ENCODE measurements at places on chromosomes 11 and 22.

- DNase-seq: peak; percentile 78
These were observed 1060.8 kb downstream of the OPCML start for GRCh38 chr11:132471466-132471865.

DNA sequence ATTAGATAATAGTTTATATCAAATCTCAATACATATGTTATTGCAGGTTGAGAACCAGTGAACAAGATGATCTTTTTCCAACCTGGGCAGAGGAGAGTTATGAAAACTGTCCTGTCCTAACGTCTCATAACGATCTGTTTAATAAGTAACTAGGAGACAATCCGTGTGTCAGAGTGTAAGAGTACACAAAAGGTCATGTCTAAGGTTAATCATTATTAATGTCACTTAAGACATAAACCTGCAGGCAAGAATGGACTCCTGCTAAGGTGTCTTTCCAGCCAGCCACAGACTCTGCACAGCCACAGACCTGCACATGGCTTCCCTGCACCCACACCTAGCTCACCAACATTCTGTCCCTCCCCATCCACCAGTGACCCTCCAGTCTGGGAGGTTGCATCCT, 10.1 kb downstream of the SLC5A4 start:
- DNase-seq: no peak

GRCh38 chr11:55936300-55936699, at the start of gene OR5I1:
TSS of gene OR5I1 (minus strand) at chr11:55936400. CDS start at chr11:55936400, 0 bp downstream.
- no peak for DNase-seq

DNA sequence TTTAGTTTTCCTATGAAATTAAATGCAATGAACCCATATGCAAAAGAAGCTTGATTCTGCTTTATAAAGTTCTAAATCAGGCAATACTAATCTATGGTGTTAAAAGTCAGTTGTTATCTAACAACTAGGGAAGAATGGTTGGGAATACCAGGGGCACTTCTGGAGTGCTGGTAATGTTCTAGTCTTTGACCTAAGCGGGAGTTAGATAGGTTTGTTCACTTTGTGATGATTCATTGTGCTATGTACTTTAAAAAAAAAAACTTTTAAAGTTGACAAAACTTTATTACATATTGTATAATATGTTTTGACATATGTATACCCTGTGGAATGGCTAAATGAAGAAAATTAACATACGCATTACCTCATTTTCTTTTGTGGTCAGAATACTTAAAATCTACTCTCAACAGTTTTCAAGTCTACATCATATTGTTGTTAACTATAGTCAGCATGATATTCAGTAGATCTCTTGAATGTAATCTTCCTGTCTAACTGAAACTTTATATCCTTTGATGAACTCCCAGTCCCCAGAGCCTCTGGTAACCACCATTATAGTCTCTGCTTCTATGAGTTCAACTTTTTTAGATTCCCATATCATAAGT, 39.2 kb downstream of the BIRC2 start:
- no peak for DNase-seq

GRCh38 chr11:46333394-46333947, 13.8 kb upstream of the DGKZ start:
- DNase-seq: no peak

DNA sequence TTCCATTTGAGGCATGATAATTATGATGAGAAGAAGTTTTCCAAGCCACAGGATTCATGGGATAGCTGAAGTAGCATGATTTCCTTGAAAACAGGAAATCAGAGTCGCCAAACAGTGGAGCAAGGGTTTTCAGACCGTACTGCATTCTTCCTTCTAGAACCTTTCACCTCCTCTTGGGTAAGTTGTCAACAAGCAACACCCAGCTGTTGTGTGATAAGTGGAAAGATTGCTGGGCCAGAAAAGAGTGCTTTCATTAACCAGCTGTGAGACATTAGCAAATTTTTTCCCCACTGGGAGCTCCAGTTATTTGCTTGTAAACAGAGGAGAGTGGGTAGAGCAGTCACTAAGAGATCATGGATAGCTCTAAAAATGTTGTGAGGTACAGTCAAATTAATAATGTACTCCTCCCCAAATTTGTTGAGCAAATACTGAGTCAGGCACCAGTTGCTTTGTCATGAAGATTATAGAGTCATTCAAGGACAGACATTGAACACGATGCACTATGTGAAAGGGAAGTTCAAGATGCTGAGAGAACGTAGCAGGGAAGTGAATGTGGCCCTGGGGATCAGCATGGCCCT, 11.7 kb upstream of the MPEG1 start:
- no peak for DNase-seq

DNA sequence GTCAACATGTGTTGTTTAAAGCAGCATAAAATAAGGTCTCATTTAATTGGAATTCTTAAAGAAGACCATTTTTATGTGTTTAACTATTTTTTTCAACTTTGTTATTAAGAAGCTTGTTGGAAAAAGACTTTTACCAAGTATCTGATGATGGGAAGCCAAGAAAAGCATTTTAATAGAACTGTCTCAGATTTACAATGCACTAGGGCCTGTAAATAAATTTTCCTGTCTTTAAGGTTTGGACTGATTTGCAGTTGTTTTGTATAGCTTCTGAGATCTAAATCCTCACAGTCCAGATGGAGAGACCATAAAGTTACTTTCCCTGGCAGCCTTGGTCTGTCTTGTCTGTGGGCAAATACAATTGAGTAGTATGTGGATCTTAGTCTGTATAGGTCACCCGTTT, 41.6 kb downstream of the EXT2 start:
- no peak for DNase-seq

DNA sequence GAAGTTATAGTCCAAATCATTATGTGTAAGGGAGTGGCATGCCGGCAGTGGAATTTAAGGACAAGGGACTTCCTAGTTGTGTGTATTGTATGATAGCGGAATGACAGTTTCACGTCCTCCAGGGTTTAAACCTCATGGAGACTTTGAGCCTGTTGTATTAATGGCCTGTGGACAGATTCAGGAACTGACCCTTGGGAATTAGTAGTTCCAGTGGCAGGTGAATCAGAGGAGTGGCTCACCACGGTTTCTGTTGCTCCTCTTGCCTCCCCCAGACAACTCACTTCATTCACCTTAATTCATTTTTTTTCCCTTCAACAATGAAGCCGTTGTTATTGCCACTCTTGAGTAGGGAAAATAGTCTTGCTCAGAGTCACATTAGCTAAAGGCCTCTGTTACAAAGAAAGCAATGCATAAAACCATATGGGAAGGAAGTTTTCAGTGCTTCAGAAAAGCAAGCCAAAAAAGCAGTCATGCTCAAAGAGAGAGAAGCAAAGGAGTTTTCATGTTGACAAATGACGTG, 22.6 kb downstream of the AMOTL1 start:
- no peak for DNase-seq

- DNase-seq: peak; percentile 52
These were observed 16.9 kb upstream of the RAC2 start for GRCh38 chr22:37260901-37261336.

DNA sequence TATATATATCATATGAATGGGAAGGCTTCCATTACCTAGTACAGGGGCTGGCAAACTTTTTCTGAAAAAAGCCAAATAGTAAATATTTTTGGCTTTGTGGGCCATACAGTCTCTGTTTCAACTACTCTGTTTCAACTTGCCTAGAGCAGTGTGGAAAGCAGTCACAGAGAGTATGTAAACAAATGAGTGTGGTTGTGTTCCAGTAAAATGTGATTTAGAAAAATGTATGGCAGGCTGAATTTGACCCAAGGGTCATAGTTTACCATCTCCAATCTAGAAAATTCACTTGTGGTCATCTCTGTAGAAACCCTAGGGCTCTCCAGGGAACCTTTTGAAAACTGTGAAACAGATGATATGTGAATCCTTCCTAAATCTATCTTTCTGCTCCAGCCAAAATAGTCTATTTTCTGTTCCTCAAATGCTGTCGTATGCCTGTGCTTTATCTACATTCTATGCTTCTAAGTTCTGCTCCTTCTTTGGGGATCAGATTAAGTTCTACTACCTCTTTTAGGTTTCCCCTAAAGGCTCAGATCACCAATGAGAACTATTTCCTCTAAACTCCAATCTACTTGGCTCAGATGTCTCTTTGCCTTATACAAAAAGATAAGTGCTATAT, 356.2 kb downstream of the METTL15 start:
- peak; percentile 13 for DNase-seq

GRCh38 chr22:21633481-21633880, 921 bp downstream of the CCDC116 start:
- no peak for DNase-seq

DNA sequence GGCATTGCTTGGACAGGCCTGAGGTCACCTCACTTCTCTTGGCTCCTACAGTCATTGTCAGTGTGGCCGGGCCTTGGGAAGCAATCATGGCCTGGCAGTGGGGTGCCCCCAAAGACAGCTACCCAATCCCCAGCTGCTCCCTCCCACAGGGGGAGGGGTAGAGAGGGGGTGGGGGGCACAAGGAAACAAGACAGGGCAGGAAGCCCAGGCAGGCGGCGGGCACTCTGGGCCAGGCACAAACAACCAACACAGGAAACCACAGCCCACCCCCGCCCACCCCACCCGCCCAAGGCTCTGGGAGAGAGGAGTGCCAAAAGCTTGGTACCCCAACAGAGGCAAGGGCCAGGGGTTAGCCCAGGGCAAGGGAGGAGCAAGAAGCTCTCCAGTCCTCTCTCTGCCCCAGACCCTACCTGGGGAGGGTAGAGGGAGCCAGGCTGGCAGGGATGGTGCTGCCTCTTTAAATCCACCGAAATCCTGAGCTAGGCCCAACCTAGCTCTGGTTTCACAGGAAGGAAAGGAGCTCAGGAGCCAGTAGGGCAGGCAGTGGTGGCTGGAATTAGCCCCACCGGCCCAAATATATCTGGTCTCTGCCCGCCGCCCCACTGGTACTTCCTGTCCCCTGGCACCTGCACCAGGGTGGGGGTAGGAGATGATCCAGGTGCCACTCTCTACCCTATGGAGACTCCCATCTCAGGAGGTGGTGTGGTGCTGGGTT, 12.2 kb downstream of the BCL9L start:
- DNase-seq: no peak

- peak; percentile 72 for DNase-seq
These were observed 129.5 kb downstream of the ETS1 start for GRCh38 chr11:128457874-128458273.

- DNase-seq: no peak
These were observed 63.5 kb upstream of the PHOX2A start for GRCh38 chr11:72307439-72307838.

GRCh38 chr11:76705826-76706225, 35.3 kb upstream of the LRRC32 start:
- no peak for DNase-seq

- DNase-seq: peak; percentile 32
These were observed 11.7 kb downstream of the CERK start for GRCh38 chr22:46726066-46726985.

GRCh38 chr22:23722724-23723123, 28.2 kb downstream of the ZNF70 start:
- no peak for DNase-seq

GRCh38 chr22:45997077-45997776, 20.3 kb upstream of the WNT7B start:
- DNase-seq: peak; percentile 98

DNA sequence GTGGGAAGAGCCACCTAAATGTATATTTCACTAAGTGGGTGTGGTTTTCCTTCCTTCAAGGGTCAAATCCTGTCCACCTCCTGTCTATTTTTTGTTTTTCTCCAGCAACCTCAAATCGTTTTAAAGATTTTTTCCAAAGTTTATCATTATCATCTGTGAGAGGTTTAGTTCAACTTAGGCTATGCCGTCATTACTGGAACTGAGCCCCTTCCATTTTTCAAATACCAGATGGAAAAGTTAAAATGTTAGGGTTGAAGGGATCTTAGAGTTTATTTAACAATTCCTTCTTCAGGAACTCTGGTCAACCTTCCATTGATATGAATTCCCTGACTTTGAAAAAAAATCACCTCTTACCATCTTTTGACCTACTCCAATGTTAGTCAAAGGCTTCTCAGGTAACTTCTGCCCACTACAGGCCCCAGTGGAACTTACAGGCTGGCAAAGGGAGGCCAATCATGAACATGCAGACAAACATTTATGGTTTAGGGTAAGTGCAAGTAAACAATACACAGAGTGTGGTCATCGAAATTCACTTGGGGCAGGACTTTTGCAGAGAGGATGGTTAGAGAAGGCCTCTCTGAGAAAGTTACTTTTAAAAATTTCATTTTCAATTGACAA, 45.2 kb downstream of the SYN3 start:
- DNase-seq: no peak

DNA sequence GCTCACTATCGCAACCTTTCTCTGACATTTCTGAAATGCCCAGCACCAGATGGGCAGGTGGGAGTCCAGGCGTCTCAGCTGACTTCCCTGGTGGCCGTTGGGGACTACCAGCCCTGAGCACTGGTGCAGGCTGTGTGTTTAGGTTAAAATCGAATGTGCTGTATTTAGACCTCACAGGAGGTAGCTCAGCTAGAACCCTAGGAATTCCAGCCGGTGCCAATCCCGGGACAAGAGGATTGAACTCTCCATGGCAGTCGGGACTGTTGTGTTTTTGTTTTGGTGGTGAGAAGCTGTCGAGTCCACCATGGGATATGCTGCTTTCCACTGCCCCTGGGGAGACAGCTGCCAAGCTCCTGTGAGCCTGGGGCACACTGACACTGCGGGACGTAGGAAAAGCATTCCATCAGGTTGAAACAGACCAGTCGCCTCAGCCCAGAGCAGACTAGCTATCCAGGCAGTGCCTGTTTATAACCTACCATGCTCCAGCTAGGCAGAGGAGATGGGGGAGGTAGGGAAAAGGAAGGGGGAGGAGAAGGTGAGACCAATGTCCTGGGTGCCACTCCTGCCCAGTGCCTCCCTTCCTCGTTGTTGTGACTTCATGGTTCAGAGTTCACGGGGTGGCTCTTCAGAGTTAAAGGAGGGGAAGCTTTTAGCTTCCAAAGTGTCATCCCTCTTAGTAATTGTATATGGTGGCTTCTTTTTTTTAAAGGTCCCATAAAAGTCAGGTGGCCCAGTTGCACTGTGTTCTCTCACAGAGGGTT, 53.0 kb downstream of the MICAL2 start:
- peak; percentile 62 for DNase-seq

- DNase-seq: no peak
These were observed 42.4 kb upstream of the TSKU start for GRCh38 chr11:76740772-76741171.

DNA sequence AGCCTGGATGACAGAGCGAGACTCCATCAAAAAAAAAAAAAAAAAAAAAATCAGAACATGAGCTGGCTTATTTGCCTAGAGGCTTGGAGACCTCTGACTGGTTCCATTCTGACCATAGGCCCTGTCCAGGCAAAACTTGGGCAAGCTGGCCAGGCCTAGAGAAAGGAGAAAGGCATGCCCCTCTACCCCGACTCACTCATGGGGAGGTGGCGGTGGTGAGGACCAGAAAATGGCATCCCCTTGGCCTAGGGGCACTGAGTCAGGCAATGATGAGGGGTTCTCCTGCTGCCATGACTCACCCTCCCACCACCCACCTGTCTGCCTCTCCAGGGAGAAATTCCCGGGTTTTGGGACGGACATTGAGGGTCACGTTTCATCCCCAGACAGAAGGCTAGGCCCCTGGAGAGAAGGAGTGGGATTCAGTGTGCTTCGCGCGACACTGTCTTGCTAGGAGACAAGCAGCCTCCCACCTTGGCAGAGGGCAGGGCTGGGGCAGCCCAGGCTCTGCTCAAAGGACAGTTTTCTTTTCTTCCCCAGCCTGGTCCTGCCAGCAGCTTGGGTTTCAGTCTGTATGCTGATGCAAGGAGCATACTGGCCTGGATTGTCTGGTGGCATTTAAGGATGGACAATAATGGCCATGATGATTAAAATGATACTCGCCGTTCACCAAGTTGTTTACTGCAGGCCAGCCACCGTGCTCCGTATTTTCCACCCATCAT, 17.2 kb downstream of the TOB2 start:
- no peak for DNase-seq

- no peak for DNase-seq
These were observed 123.6 kb downstream of the ARHGAP42 start for GRCh38 chr11:100810666-100811065.

Data from fibroblast of skin of abdomen (primary cell).